ENCODE measurements at places on chromosomes 5 and 9.

DNA sequence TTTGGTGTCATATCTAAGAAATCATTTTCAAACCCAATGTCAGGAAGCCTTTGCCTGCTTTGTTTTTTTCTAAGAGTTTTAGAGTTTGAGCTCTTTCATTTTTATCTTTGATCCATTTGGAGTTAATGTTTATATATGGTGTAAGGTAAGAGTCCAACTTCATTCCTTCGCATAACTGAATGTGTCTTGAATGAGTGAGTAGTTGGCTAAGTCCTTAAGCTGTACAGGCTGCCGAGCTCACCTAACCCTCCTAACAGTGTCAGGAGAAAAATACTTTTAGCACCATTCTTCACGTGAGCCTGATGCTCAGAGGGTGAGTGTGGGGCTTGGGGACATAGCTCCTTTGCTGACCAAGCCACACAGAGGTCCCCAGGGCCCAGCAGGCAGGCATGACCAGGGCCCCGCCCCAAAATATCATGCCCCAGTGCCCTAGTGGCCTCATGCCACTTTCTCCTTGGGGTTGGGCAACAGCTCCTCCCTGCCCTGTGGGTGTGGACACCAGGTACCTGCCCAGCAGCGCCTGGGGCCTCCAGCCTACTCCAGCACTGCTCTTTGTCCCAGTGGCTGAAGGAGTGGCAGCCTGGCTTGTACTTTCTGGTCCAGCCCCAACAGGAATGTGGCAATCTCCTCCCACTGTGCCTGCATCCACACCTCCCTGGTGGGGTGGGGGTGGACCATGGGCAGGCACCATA lies 17.2 kb downstream of the PPARGC1B start:
- no peak for DNase-seq

DNA sequence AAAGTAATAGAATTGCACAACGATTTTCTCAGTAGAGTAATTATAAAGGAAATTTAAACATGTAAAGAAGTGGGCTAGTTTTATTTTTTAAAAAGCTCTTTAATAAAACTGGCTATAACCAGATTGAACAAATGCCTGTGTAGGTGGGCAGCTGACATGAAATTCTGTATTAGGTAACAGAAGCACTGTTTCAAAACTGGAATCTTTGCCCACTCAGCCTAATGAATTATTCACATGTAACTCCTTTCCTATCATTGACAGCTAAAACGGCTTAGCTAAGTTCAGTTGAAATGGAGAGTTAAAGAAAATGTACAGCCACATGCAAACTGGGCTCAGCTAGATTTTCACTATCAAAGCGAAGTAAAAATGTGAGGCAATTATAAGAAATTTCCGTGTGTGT lies 1300.1 kb upstream of the ACO1 start:
- DNase-seq = no peak

DNA sequence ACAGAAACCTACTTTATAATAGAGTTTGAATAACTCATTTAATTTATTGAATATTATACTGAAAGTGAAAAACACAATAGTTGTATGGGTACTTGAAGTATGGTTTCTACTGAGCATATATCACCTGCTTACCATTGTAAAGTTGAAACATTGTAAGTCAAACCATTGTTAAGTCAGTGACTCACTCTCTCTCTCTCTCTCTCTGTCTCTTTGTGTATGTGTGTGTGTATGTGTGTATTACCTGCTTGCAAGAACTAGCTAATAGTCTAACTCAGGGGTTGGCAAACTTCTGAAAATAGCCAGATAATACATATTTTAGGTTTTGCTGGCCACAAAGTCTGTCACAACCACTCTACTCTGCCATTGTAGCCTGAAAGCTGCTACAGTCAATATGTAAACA lies 564.3 kb upstream of the ZNF608 start:
- DNase-seq = no peak

DNA sequence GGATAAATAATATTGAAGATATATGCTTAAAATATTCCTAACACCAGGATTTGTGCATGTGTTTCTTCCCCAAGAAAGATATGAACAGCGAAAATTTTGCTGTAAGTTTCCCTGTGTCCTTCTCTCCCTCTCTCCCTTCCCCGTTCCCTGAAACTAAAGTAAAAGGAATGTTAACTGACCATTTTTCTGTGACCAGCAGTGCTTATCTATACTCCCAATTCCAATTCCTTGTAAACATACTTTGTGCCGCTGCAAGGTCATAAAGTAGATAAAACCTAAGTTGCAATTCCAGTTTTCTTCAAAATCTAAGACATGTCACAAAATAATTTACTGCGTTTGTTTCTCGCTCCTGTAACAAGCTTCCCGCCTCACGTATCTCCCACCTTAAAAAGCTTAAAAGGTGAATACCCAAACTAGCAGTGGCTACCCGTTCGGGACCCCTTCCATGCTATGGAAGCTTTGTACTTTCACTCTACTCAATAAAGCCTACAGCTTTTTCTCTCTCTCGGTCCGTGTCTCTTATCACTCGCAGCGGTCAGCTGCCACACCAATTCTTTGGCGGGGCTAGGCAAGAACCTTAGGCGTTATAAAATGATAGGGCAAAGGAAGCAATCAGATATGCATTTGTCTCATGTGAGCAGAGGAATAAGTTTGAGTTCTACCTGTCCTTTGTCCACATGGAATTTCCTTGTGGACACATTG lies 1798.0 kb downstream of the EFNA5 start:
- DNase-seq = no peak

DNA sequence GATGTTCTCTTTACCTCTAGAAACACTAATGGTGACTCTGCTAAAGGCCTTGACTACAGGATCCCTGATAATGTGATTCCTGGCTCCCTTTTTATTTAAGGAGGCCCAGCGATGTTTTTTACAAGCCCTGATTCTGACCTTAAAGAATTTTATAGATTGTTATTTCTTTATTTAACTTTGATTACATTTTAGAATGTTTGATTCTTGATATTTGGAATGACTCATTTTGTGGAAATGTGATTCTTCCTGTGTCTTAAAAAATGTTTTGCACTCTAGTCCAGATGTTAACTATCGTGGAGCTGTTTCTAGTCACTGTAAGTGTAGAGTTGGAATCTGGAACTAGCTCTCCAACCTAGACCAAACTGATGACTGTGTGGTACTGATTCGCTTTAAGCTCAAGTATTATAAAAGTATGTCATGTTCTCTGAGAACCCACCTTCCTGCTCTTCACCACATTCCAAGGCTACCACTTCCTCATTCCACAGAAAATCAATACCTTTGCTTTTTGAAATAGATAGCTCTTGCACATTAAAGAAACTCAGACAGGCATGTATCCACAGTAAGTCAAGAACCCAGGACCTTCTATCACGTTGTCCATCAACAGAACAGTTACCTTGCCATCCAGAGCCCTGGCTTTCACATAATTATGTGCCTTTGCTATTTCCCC lies 65.2 kb downstream of the JMY start:
- DNase-seq = no peak

DNA sequence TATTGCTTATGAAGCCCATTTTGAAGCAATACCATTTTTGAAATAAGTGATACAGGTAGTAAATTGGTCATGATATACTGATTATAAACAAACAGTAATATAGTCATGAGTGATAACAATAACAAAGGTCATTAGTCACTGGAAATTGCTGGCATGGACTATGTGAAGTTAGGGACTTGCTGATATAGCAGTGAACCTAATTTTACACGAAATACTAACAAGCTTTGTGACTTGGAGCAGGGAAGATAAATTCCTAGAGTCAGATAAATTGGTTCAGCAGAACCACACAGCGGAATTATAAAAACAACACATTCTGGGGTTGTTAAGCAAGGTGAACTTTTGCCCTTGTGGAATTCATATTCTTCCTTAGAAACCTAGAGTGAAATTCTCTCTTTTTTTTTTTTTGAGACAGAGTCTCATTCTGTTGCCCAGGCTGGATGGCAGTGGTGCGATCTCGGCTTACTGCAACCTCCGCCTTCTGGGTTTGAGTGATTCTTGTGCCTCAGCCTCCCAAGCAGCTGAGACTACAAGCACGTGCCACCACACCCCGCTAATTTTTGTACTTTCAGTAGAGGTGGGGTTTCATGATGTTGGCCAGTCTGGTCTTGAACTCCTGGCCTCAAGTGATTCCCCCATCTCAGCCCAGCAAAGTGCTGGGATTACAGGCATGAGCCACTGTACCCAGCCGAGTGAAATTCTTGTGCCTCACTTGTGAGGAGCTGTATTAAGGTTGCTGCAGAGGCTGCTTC lies 6.0 kb downstream of the UGCG start:
- DNase-seq = no peak

DNA sequence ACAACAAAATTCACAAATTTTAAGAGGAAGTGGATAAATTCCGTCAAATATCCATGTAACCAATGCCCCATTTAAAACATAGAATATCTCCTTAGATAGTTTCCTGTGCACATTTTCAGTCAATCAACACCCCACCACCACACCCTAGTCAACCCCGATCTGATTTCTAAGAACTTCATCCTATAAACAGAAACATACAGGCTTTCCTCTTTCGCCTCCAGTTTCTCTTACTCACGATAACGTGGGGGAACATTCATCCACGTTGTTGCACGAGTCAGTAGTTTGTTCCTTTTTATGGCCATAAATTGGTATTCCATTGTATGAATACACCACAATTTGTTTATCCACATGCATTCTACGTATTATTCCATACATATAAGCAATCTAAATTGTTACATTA lies 35.6 kb upstream of the TRIO start:
- DNase-seq = no peak

- DNase-seq = no peak
Observed at GRCh38 chr9:36504156-36504555, 68.5 kb upstream of the MELK start.

- DNase-seq = no peak
Observed at GRCh38 chr9:123091459-123091858, 58.0 kb downstream of the GPR21 start.

- no peak for DNase-seq
Observed at GRCh38 chr9:68597362-68597997, 56.8 kb upstream of the TMEM252 start.

GRCh38 chr9:133945977-133946753 lies 46.0 kb downstream of the VAV2 start:
- no peak for DNase-seq

GRCh38 chr5:59790376-59790775 lies 103.2 kb downstream of the PDE4D start:
- DNase-seq = no peak

DNA sequence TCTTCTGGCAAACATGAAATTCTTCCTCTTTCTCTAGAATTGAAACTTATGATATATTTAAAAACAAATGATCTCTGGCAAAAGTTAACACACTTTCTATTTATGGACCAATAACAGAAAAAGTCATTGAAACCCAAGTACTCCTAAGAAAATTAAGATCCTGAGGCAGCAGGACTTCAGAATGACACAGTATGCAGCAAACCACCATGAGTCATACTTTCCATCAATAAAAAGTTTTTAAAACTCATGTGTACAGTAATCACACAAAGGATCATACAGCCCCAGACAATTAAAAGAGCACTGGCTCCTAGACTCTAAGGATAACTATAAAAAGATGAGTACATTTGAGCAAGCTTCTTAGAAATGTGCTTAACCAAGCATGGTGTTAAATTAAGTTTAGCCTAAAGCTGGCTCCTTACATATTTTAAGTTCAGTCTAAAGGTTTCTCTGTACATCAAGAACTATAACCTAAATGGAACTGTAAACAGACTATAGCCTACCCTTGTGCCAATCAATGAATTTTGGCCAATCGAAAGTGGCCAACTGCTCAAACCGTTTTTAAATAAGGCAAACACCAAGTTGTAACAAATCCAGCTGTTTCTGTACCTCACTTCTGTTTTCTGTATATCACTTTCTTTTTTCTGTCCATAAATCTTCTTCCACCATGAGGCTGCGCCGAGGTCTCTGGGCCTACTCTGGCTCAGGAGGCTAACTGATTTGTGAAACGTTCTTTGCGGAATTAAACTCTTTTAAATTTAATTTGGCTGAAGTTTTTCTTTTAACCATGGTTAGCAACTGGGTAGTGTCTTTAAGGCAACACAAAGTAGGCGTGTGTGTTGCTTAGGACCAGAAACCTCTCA lies 232.1 kb upstream of the PIK3R1 start:
- DNase-seq = no peak

- no peak for DNase-seq
Observed at GRCh38 chr5:15506146-15506545, 6.2 kb downstream of the FBXL7 start.

DNA sequence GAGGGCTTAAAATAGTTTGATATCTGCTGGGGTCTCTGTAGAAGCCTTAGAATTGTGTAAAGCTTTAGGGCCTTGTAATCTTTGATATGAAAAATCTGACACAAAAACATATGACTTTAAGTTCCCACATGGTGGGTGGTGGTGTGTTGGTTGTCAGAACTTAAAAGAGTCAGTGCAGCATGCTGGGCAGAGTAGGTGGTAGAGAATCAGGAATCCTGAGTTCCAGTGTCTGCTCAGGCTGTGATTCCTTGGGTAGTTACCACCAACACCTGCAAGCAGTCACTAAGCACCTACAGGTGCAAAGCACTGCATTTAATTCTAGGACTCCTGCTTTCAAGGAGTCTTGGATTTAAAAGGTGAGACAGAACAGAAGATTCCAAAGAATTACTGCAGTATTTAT lies 144.6 kb downstream of the ACER2 start:
- DNase-seq = no peak

DNA sequence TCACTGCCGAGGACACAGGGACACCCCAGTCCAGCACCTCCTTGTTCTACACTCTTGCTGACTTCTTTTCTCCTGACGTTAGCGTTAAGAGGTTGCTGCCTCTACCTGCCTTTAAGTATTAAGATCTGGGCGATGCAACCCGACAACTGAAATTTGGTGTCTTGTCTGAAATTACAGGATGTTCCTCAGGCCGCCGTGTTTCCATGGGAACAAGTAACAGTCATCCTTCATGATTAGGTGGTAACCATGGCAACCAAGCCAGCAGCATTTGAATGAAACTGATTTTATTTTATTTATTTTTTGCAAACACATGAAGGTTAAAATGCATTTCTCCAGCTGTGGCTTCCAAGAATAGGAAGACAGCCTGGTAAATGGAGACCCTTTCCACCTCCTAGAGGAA lies 20.8 kb downstream of the DAB2IP start:
- DNase-seq = no peak

- no peak for DNase-seq
Observed at GRCh38 chr9:35713578-35713977, 18.4 kb downstream of the TLN1 start.

DNA sequence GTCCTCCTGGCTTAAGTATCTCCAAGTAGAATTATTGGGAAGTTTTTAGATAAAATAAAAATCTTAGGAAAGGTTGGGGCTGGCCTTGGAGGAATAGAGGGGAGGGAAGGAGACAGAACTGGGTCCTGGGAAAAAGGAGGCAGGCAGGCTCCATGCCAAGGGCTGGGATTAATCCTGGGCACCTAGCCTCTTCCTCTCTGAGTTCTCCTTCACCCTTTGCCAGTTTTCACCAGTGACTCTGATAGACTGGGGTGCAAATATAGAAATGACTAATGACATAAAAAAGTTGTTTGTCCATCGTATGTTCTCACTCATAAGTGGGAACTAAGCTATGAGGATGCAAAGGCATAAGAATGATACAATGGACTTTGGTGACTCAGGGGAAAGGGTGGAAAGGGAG lies 81.9 kb downstream of the RMI1 start:
- DNase-seq = no peak
